ENCODE measurements at places on chromosomes 2 and 18.

GRCh38 chr2:36489281-36489680 lies 108.7 kb downstream of the FEZ2 start:
- peak; percentile 34 for DNase-seq

DNA sequence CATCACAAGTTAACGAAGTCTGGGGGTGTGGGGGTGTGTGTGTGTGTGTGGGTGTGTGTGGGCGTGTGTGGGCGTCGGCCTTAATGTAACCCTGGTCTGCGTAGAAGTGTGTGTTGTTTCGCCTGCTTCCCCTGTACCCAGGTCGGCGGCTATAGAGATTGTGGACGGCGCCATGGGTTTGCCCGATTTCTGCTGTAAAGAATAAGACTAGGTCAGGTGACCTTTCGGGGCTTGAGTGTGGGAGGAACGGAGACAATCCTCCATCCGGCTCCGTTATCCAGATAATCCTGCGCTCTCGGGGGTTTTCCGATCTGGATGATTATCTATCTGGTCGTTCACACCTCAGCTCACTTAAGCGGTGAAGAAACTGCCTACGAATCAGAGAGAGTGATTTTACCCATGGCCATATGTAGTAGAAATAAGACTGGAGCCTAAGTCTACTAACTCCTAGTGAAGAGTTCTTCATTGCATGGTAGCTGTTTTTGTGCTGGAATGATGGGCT lies 543 bp downstream of the HADHB start:
- peak; percentile 12 for DNase-seq

DNA sequence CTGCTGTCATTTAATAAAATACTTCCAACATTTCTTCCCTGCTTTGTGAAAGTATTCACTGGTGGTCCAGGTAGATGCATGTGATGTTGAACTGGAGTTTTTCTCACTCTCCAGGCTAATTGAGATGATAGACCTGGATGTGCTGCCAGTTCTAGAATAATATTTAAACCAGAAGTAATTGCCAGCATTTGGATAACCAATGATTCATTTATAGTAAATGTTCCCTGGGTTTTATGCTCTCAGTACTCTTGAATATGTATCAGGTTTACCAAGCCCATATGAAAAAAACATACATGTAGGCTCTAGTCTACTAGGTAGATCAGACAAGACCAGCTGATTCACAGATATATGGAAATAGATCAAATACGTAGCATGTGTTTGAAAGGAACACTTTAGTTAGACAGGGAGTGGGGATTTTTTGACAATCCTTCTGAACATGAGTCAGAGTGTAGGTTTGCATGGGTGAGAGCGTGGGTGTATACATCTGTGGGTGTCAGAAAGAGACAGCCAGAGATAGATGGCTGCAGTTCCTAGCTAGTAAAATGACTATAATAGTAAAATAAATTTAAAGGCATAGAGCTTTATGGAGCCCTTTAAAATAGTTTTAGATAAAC lies 115.1 kb downstream of the NAB1 start:
- no peak for DNase-seq

- no peak for DNase-seq
Measured at GRCh38 chr2:6578416-6578815, 287.3 kb downstream of the CMPK2 start.

DNA sequence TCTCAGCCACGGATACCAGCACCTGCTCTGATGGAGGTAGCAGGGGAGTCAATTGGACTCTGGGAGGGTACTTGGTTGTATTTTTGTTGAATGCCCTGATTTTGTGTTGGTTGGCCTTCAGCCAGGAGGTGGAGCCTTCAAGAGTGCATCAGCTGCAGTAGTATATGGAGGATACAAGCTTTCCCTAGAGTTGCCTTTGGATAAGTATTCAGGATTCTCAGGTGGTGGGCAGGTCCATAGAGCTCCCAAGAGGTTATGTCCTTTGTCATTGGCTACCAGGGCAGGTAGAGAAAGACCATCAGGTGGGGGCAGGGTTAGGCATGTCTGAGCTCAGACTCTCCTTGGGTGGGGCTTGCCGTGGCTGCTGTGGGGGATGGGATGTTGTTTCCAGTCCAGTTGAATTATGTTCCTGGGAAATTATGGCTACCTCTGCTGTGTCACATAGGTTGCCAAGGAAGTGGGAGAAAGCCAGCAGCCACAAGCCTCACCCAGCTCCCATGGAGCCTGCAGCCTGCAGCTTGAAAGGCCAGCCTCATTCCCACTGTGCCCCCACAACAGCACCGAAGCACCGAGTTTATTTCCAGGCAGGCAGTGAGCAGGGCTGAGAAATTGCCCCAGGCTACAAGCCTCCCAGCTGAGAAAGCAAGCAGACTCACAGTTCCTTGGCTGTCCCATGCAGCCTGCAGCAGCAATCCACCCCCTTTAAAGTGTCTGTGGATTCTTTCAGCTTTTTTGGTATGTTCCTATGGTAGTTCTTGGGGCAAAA lies 38.6 kb upstream of the CHST9 start:
- DNase-seq: no peak

GRCh38 chr2:136255648-136256461 lies 137.9 kb upstream of the CXCR4 start:
- no peak for DNase-seq

- DNase-seq: no peak
Measured at GRCh38 chr2:98615481-98615880, 7.1 kb downstream of the UNC50 start.

DNA sequence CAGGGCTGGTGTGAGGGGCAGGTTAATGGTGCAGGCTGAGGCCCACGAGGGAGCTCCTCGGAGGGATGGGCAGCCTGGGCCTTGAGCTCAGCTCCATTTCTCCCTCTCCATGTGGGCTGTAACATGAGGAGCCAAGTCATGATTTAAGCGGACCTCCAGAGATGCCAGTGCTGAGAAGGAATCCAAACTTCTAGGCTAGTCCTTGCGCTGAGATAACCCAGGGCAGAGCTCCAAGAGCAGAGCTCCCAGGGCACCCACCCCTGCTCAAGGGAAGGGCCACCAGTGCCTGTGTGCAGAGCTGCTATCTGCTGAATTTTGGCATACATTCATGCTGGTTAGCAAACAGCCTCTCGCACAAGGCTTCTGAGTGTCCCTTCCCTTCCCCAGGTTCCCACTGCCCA lies 95.1 kb downstream of the MRO start:
- DNase-seq: no peak

- DNase-seq: peak; percentile 57
Measured at GRCh38 chr18:58793361-58793760, 71.3 kb upstream of the ZNF532 start.

DNA sequence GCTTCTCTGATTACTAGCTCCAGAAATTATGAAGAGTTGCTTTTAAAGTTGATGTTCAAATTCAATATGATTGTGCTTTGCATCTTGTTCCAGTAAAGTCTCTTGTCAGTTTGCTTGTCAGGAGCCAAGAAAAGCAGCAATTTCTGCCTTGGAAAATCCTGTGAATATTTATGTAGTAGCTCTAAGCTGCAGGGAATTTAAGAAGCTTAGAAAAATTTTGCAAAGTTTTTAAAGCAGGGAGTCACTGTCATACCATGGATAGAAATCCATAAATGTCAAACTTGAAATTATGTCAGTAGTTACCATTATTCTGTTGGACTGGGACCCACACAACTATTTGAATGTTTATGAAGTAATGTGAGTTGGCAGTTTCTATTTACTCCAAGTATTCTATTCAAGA lies 169.3 kb downstream of the TMEM200C start:
- no peak for DNase-seq

GRCh38 chr18:37222999-37223378 lies 342.6 kb downstream of the CELF4 start:
- no peak for DNase-seq
